ENCODE measurements at places on chromosomes 11 and 22.

GRCh38 chr22:34122042-34122441 is 201.8 kb upstream of the LARGE1 start:
- DNase-seq = no peak

- DNase-seq = no peak
Measured at GRCh38 chr11:19342036-19342435, 101.3 kb upstream of the E2F8 start.

DNA sequence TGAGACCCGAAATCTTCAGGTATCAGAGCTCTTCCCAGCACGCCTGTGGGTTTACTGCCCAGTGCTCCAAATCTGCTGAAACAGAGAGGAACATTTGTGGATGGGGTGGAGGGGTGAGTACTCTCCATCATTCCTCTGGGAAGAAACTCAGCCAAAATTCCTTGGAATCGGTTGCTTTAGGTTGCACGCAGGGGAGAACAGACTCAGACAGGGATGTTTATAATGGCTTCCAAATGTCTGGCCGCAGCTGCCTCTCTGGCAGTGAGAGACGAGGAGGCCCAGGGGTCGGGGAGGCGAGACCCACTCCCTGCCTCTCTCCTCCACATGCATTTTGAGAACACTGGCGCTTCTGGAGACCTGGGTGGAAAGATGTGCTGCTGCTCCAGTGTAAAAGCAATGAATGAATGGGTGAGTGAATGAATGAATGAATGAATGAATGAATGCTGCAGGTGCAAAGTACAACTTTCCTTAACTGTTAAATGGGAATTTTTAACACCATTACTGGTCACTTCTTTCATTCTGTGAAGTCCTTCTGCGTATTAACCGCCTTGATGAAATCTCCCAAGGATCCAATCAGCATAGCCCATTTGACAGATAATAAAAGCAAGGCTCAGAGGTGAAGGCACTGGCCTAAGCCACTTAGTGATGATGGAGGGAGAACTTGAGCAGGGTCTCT is 437.4 kb downstream of the MIAT start:
- DNase-seq = no peak

GRCh38 chr22:31650391-31650790 is 11.6 kb downstream of the PISD start:
- no peak for DNase-seq

GRCh38 chr11:94737171-94737611 is 31.0 kb upstream of the AMOTL1 start:
- DNase-seq = no peak

DNA sequence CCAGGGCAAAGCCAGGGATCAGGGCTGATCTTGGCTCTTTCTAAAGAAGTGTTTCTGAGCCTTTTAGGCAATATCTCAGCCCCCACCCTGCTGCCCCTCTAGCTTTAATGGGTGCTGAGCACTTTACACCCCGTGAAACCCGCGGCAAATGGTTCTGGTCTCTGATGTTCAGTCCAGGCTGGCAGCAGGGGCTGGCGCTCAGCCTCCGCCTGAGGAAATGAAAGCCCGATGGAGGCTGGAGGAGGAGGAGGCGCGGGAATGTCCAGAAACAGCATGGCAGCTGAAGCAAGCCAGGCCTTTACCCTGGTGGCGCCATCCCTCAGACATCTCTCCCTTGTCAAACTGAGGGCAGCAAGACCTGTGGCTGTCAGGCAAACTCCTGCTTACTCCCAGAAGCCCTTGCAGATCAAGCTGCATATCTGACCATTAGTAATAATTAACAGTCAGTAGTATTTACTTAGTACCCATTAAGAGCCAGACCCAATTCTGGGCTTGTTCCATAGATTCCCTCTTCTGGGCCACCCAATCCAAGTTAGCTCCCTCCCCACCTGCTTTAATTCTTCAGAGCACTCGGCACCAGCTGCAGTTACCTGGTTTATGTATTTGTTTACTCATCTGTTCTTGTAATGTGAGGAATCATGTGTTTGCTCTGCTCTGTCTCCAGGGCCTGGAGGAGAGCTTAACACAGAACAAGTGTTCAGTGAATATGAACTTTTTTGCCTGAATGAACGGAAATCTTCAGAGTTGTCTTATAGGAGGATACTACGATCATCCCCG is 15.0 kb upstream of the ALX4 start:
- no peak for DNase-seq

- DNase-seq = no peak
Measured at GRCh38 chr11:56522008-56522407, 21.0 kb downstream of the OR5M11 start.

DNA sequence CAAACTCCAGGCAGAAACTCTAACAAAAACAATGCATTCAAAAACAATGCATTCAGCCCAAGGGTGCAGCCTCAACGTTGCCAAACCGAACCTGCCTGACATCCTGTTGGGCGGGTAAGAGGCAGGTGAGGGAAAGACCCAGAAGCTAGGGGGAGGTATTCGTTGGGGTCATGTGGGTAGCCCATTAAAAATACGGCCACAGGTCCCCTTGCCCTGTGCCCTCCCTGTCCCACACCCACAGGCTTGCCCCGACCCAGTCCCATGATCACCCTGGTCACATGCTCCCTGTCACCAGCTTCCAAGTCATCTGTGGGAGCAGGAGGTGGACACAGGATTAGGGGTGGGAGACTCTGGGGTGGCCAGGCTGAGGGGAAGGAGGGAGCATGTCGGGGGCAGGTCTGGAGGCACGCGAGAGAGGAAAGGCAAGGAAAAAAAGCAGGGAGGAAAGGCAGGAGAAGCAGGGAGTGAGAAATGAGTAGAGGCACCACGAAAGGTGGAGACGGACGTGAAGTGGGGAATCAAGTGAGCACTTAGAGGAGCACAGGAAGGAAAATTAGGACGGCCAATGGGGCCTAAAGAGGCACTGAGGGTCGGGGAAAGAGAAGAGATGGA is 683 bp downstream of the PLA2G6 start:
- DNase-seq = peak; percentile 65

GRCh38 chr22:24867323-24868022 is 61.5 kb downstream of the SGSM1 start:
- no peak for DNase-seq

- DNase-seq = no peak
Measured at GRCh38 chr11:115677190-115677589, 173.0 kb upstream of the CADM1 start.

GRCh38 chr11:62553080-62553838 is 6.7 kb upstream of the AHNAK start:
- no peak for DNase-seq

DNA sequence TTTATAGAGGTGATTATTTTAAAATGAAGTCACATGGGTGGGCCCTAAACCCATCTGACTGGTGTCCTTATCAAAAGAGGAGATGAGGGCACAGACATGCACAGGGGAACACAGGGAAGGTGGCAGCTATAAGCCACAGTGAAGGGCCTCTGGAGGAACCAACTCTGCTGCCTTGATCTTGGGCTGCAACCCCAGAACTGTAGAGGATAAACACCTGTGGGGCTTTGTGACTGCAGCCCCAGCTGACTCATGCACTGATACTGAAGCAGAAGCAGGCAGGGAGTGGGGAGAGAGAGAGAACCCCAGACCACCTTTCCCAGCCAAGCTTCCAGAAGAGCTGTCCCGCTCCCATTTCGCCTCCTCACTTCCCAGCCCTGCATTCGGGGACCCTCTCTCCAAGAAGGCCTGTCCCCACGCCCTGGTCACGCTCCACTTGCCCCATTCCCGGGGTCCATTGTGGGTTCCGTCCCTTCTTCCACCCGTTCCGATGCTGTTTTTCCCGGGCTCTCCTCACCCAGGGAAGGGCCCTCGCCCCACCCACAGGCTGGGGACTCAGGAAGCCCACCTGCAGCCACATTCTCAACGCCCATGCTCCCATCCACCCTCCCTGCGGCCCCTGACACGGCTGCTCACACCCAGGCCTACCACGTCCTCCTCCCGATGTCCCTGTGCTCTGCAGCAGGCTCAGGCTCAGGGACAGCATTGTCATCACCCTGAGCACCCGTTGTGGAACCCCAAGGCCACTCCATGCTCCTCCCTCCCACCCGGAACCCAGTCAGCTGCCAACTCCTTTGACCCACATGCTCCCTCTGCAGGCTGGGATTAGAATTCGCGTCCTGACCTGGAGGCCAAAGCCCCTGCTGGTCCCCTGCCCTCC is 90.8 kb upstream of the SHANK2 start:
- no peak for DNase-seq

DNA sequence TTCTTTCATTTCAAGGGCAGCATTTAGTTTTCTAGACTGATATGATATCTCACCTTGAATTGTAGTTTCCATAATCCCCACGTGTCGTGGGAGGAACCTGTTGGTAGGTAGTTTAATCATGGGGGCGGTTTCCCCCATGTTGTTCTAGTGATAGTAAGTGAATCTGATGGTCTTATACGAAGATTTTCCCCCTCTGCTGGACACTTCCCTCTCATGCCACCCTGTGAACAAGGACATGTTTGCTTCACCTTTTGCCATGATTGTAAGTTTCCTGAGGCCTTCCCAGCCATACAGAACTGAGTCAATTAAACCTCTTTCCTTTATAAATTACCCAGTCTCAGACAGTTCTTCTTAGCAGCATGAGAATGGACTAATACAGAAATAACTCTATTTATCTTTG is 851.1 kb upstream of the FAT3 start:
- DNase-seq = no peak

DNA sequence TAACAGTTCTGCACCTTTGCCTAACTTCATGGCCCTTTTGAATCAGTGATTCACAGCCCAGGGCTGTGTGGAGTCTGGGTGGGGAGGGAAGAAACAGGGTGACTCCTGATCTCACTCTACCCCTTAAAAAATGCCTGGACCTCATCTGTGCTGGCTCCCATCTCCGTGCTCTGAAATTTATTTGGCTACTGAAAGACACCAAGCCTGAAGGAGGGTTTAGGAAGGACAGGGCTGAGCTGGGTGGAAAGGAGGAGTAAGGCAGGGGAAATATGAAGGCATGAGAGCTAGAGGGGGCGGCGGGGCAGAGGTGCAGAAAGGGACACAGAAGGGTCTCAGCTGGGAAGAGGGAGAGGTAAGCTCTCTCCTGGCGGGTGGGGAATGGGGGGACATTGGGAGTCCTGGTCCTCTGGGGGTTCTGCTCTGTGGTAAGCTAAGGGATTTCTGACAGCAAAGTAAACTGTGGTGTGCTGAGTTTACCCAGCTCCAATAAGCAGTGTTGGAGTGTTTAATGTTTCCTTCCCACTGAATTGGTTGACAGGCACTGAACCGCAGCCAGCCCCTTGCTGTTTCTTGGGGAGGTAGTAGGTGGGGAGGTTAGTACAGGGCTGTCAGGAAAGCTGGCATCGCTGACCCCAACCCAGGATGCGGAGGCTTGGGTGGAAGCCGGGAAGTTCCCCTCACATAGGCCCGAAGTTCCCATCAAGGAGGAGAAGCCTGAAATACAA is 71.1 kb downstream of the RPUSD4 start:
- DNase-seq = no peak

GRCh38 chr11:116439361-116439677 is 333.5 kb downstream of the BUD13 start:
- DNase-seq = no peak

All from GM06990 (cell line).